ENCODE measurements at places on chromosomes 5 and 9.
A peak's percentile ranks its signal among the peaks of the same experiment; 100 is the strongest.

DNA sequence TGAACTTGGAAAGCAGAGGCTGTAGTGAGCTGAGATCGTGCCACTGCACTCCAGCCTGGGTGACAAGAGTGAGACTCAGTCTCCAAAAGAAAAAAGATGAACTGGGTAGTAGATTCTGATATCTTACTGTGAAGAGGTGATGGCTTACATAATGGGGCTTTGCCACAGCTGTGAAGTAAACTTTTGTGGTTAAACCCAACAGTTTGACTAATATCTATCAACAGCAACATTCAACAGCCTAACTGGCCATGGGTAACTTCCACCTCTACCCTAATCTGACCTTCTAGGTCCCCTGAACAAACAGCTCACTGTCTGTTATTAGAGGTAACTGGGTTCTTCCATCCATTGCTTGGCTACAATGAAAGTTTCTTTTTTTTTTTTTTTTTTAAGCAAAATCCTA is 52.1 kb downstream of the TLE1 start:
- DNase-seq, result no peak

- DNase-seq, result no peak
These were observed 143.9 kb downstream of the DMRTA1 start for GRCh38 chr9:22590336-22591033.

- no peak for DNase-seq
These were observed 102.4 kb upstream of the PARP8 start for GRCh38 chr5:50564079-50564478.

DNA sequence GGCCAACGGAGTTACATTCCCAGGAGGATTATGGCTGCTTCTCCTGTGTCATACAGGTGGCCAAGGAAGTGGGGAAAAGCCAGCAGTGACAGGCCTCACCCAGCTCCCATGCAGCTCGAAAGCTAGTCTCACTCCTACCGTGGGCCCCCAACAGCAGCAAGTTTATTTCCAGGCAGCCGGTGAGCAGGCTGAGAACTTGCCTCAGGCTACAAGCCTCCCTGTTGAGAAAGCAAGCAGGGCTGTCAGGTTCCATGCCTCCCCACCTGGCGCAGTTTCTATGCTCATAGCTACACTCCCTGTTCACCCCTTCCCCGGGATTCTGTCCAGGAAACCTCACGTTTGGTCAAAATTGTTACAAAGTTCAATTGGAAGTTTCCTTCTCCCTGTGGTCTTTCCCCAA is 27.5 kb upstream of the DNAH5 start:
- DNase-seq, result no peak

DNA sequence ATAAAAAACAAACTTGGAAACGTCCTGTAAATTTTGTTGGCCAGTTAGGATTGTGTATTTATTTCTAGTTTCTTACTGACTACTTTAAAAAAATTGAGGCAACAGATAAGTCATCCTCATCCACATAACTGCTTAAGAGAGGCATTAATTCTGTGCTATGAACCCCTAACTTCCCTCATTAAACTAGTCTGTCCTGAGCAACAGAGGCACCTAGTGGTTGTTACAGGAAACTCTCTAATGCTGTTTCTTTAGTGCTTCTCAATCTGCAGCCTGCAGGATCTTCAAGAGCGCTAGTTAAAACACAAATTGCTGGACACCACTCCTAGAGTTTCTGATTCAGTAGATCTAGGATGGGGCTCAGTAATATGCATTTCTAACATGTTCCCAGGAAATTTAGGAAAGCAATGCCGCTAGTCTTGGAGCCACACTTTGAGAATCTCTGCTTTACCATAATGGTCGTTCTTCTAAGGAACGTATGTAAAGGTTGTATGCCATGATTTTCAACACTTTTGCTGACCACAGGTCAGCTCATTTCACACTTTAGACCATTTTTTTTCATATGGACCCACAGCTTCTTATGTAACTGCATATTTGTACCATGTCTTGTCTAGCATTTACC is 410.1 kb upstream of the SMARCA2 start:
- DNase-seq, result peak; percentile 68

GRCh38 chr9:135146241-135146640 is 58.8 kb downstream of the OLFM1 start:
- no peak for DNase-seq

DNA sequence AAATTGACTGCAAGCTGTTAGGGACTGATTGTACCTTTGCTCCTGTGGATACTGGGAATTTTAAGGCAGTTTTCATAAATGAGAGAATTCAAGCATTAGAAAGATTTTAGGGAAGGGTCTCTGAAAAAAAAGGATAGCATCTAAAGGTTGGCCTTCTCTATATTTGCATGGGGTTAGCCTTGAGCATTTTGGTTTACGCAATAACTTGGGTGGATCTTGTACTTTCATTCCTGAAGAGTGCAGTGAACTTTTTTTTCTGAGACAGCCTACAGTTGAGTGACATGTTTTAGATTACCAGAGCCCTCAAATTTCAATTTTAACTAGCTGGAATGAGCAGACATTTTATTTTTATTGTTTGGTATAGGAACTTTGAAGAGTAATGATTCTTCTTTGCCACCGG is 91.6 kb upstream of the NR3C1 start:
- no peak for DNase-seq

- no peak for DNase-seq
These were observed 10.4 kb downstream of the ALDH1A1 start for GRCh38 chr9:72942451-72942850.

DNA sequence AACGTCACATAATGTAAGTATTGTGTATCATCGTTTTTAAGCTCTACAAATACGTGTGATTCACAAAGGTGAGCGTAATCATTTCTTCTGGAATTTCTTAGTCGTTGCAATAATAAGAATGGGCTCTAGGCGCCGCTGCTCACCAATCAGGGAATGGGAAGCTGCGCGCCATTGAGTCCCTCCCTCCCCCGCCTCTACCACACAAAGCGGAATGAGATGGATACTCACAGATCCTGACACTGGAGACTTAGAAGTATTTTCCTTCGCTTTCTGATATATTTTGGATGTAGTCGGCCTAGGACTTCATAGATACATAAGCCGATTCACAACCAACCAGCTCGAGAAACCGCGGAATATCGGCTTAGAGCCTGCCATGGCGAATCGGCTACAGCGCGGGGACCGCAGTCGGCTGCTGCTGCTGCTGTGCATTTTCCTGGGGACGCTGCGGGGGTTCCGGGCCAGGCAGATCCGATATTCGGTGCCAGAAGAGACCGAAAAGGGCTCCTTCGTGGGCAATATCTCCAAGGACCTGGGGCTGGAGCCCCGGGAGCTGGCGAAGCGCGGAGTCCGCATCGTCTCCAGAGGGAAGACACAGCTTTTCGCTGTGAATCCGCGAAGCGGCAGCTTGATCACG is at the start of gene PCDHGA11:
PCDHGA11 (plus strand) TSS at position 197 of the 634 bp plus-strand sequence; CDS start at position 374, 177 bp downstream.
- no peak for DNase-seq

DNA sequence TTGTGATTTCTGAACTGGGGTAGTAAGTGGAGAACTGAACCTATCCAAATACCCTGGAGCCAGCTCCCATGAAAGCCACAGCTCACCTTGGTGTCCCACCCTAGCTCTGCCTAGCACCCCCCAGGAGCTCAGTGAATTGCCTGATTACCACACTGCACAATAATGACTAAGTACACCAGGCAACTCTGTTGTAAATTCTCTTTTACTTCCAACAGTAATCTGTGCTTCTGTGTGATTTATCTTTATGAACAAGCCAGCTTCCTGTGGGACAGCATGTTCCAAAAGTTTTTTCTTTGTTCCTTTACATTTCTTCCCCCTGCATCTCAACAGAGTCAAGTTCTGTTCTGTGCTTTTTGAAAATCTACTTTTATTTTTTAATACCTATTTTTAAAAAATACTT is 22.1 kb upstream of the GRPEL2 start:
- no peak for DNase-seq

DNA sequence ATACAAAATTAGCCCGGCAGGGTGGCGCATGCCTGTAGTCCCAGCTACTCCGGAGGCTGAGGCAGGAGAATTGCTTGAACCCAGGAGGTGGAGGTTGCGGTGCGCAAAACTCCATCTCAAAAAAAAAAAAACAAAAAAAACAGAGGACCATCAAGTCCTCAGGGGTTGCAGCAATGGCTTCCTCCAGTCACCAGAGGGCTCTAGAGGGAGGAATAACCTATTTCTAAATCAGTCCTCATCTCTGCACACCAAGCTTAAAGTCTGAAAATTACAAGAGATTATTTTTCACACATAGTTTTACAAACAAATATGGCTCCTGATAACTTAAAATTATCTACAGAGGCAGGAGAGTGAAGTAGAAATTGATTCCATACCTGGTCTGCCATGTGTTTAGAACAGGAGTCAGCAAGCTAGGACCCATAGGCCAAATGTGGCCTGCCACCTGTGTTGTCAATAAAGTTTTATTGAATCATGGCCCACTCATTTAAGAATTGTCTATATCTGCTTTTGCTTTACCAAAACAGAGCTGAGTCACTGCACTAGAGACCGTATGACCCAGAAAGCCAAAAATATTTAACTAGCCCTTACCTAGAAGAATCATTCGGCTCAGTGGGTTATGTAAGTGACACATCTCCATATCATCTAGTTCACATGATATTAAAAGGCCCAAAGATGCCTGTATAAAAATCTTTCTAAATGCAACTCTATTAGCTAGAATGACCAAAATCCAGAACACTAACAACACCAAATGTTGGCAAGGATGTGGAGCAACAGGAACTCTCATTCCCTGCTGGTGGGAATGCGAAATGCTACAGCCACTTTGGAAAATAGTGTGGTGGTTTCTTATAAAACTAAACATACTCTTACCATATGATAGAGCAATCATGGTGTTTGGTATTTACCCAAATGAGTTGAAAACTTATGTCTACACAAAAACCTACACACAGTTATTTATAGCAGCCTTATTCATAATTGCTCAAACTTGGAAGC is 207.7 kb downstream of the FRMD3 start:
- no peak for DNase-seq

DNA sequence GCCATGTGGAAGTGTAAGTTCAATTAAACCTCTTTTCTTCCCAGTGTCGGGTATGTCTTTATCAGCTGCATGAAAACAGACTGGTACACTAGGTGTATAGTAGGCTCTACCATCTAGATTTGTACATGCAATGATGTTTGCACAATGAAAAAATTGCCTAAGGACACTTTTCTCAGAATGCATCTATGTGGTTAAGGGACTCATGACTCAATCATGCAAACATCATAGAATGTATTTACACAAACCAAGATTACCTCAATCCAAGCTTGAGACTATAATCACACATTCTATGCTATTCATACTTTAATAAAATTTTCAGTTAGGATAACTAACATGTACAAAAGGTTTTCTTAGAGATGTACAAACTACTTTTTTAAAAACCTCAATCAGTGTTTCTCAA is 1164.5 kb downstream of the CDH12 start:
- no peak for DNase-seq

GRCh38 chr9:104143550-104143910 is 49.4 kb downstream of the SMC2 start:
- DNase-seq, result no peak

DNA sequence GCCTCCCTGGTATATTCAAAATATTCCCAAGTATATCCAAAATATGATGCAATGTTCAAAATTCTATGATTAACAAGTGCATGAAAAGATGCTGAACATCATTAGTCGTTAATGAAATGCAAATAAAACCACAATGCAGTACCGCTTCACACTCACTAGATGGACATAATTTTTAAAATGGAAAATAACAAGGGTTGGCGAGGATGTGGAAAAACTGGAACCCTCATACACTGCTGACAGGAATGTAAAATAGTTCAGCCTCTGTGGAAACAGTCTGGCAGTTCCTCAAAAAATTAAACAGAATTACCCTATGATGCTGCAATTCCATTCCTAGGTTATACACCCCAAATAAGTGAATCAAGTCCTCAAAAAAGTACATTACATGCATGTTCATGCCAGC is 36.1 kb upstream of the MYOT start:
- no peak for DNase-seq

DNA sequence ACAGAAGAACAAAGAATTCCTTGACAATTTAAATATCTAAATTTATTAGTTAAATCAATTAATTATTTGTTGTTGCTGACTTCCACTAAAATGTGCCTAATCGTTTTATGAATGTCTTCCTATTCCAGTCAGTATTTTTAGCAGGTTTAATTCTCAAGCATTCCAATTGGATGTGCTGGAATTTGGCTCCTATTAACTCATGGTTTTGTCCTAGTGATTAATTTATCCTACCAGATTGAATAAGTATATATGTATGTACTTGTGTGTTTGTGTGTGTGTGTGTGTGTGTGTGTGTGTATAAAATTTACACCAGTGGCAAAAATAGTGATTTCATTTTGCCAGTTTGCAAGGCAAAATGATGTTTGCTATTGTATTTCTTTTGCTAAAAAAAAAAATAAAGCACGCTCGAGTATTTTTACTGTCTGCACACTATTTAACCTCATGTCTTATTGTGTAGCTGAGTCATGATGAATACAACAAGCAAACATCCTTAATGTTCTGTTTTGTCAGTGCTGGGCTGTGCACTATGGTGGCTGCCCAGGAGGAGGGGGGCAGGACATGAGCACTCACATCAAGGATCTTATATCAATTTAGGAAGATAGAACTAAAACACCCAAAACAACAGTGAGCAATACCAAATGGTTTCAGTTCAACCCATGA is 375.5 kb downstream of the PDE4D start:
- DNase-seq, result no peak

GRCh38 chr5:9054322-9054721 is 491.6 kb downstream of the SEMA5A start:
- DNase-seq, result no peak

DNA sequence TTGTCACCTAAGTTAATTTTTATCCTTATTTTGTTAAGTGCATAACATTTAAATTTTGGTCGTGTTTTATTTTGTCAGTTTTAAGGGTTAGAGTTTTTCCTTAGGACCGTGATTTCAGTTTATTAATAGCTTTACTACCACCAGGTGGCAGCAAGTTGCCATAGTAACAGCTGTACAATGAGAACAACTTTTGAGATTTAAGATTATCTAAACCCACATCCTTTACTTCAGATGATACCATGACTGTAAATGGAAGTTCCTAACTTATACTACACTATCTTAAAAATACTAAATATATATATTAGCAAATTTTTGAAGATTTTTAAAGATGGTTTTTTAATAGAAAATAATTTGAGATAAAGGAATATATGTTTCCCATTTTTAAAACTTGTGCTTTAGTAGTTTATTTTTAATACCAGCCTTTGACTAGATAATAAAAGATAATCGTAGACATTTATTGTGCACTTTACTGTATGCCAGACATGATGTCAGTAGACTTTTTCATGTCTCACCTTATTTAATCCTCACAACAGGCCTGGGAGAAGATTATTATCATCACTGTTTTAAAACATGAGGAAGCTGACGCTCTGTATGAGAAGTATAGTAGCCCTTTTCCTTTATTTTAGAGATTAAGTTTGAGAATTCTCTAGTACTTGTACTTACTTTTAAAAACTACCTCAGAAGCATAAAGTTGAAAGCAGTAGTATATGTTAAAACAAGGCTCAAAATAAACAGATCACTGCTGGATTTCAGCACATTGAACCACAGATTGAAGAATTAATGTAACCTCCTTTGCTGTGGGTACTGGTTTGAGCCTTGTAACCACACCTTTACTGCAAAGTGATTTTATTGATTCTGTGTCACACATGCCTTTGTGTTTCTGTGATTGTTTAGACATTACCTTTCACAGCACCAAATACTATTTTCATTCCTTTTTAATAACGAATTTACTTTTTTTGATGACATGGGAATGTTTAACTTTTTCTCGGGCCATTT is 27.5 kb downstream of the SREK1 start:
- no peak for DNase-seq
